DMS79 treated with DMSO at 0.1 percent for 48 hours (cell line): ENCODE measurements at places on chromosomes 13 and 19.
A peak's percentile ranks its signal among the peaks of the same experiment; 100 is the strongest.

DNA sequence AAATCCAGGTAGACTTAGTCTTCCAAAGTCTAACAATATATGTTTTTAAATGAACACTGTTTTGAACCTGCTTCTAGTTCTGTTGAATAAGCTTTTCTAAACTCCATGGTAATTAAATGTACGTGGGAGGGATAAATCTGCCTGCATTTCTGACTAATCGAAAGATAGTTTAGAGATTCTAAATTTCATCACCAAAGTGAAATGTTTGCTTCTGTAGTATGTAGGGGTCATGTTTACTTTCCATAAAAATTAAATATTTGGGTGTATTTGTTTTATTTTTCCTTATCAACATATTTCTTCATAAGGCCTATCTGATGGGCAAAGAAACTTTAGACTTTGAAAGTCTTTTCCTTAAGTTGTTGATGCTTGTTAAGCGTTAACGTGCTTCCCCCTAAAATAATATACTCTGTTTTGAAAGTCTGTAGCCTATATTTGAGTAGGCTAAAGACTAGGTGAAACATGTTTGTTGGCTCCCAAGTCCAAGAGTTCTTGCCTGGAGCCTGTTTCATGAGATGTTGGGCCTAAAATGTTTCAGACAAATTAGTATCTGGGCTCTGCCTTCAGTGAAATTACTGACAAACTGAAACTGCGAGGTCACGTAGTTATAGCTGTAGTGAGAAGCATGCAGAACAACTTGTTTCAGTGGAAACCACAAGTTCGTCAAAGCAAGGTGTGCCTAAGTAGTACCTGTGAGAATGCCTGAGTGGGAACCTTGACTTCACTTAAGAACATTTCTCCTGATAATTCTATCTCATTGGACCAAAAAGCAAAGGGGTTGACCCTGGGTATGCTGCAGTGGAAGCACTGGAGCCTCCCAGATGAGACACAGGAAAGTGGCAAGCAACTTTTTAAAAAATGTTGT, 126.2 kb downstream of the LMO7 start:
- no peak for DNase-seq

- DNase-seq: peak; percentile 45
These were observed 8.4 kb downstream of the KANK3 start for GRCh38 chr19:8334458-8335342.

DNA sequence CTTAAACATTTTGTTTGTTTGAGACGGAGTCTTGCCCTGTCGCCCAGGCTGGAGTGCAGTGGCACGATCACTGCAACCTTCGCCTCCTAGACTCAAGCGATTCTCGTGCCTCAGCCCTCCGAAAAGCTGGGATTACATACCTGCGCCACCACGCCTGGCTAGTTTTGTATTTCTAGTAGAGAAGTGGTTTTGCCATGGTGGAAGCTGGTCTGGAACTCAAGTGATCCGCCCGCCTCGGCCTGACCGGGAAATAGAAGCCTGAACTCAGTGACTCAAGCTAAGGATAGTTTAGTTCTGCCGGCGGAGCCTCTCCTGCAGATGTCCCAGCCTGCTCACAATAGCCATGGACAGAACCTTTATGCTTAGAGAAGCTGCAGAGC, 53.0 kb upstream of the ZNF254 start:
- DNase-seq: peak; percentile 71

DNA sequence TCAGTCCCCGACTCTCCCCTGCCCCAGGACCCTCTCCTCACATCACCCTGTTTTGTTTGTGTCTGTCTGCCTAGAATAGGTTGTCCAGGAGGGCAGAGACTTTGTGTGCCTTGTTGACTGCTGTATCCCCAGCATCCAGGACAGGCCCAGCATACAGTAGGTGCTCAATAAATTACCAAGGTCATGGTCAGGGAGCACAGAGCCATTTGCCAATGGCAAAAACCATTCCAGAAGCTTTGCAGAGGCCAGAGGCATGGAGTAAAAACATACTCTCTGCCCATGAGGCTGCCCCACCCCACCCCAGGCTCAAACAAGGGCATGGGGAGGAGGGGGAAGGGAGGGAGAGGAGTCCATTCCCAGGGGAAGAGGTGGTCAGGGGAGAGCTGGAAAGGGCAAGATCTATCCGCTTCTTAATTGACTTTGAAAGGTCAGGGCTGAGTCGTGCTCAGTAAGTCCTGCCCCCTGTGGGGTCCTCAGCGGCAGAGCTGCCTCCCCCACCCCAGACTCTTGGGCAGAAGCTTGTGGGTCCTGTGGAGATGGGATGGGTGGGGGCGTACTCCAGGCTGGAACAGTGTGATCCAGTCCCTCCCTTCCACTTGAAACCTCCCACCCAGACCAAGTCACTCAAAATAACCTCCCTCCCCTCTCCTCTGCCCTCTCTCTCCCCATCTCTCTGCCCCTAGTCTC, 4.4 kb downstream of the GPR4 start:
- no peak for DNase-seq

DNA sequence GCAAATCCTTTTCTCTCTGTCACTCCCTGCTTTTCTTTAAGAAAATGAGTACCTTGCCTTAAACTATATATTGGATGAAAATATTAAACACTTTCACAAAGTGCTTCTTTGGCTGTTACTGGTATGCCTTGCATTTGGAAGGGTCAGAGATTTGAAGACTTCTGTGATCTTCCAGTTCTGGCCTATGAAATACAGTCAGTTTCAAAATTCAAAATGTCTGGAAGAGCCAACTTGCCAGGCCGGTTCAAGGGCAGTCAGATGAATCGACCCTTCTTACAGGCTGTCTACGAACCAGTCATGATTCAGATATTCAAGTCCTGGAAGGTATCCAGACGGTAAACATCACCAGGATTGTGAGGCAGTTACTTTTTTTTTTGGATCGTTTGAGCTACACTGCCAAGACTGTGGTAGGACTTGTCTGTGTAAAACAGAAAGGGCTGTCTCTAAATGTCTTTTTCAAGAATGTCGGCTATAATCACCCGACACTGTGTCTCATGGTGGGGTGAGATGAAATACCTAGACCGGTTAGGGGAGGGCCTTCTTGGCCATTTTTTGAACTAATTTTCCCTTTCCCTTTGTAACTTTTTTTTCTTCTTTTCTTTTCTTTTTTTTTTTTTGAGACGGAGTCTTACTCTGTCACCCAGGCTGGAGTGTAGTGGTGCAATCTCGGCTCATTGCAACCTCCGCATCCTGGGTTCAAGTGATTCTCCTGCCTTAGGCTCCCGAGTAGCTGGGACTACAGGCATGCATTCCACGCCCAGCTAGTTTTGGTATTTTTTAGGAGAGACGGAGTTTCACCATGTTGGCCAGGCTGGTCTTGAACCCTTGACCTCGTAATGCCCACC, 11.2 kb downstream of the ACTN4 start:
- DNase-seq: peak; percentile 97

GRCh38 chr13:62837895-62838294, 1422.2 kb upstream of the PCDH20 start:
- no peak for DNase-seq

- no peak for DNase-seq
These were observed 1.3 kb downstream of the IL11 start for GRCh38 chr19:55368701-55369563.

GRCh38 chr19:35862528-35862927, 5.8 kb downstream of the KIRREL2 start:
- no peak for DNase-seq

GRCh38 chr19:8643860-8644653, 13.6 kb downstream of the NFILZ start:
- DNase-seq: no peak

GRCh38 chr13:40381935-40382764, 284.3 kb downstream of the FOXO1 start:
- no peak for DNase-seq

- DNase-seq: no peak
These were observed 379.8 kb downstream of the DLEU7 start for GRCh38 chr13:50463719-50464118.

- DNase-seq: no peak
These were observed 13.5 kb upstream of the RXFP2 start for GRCh38 chr13:31725841-31726240.
